Activated naive CD8-positive, alpha-beta T cell treated with anti-CD3 and anti-CD28 coated beads, Interleukin-2, amount 10 ng/mL, durations not matched to agents 7 days and 5 days (primary cell): ENCODE measurements at places on chromosomes 6 and 20.

DNA sequence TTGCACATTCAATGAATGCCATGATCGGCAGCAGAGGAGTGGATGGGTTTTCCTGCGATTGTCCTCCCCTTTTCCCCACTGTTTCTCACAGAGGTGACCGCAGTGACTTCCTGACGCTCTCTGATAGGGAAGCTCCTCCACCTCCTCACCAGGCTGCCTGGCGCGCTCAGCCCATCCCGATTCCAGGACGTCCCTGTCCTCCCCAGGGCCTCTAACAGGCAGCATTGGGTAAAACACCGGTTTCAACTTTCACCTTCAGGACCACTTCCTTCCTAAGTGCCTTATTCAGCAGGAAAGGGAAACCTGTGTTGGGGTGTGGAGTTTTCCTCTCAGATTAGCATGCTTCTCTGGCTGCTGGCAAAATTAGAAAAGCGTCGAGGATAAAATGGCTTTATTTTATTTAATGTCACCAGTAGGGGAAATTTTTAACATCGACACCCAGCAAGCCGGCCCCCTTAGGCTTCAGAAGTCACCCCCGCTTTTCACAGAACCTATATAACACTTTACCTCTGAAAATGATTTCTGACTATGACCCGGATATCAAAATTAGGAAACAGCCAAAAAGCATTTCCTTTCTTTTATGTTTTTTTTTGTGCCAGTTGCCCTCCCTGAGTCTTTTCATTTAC is 570.4 kb upstream of the GJE1 start:
- DNase-seq = peak; percentile 30

DNA sequence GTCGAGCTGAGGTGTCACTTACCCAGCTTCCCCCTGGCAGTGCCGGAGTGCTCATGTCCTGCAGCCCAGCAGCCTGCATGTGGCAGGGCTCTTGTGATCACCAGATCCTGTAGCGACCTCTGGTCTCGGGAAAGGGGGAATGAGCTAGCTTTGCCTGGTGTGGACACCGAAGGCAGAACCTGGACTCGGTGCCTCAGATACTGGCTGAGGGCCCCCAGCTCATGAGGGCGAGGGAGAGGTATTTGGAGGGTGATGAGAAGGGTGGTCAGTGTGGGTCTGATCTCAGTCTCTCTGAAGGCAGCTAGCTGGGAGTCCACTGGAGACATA is 26.3 kb downstream of the SUN5 start:
- no peak for DNase-seq

GRCh38 chr20:44074252-44075151 is 112.5 kb downstream of the JPH2 start:
- peak; percentile 26 for DNase-seq

GRCh38 chr6:41970436-41970846 is 28.8 kb upstream of the CCND3 start:
- no peak for DNase-seq

DNA sequence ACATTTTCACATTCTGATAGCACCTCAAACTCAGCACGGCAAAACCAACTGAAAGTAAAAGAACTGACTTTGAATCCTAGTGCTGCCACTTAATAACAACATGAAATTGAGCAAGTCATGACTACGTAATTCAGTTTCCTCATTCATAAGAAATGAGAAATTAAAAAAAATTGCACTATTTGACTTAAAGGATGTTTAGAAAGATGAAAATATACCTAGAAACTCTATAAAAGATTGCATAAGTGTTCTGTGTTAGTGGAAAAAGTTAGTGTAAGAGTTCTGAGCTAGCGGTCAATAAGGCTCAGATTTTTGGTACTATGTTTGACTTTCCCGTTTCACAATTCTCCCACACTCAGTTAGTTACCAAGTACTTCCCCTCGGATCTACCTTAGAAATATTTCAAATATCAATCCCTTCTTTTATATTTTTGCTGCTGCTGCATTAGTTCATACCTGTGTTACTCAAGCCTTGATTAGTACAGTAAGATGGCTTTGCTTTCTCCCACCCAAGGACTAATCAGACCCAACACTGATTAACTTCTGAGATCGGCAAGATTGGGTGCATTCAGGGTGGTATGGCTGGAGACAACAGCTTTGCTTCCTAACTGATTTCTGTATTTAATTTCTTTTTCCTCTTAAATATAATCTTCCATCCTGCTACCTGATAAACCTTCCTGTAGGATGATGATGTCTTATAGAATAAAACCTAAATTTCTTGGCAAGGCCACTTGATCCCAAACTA is 25.9 kb downstream of the ECHDC1 start:
- DNase-seq = no peak

GRCh38 chr6:170280689-170281045 is 10.2 kb downstream of the DLL1 start:
- DNase-seq = no peak

- no peak for DNase-seq
Measured at GRCh38 chr6:73079611-73079955, 145.7 kb downstream of the KHDC1L start.

- no peak for DNase-seq
Measured at GRCh38 chr6:39836606-39837005, 44.4 kb downstream of the DAAM2 start.

DNA sequence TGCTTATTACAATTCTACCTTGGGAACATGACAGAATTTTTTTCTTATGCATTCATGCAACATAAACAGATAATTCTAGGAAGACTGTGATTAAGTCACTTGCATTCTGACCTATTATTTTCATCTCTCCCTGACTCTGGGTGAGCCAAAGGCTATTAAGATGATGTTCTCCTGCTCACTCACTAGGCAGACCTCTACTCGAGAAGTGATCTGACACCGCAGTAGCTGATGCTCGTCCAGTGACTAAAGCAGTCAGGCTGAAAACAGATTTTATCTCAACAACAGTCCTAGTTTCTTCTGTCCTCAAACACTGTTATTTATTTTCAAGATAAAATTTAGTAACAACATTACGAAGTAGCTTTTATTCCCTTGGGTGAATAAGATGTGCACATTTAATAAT is 17.3 kb downstream of the NAA20 start:
- no peak for DNase-seq

DNA sequence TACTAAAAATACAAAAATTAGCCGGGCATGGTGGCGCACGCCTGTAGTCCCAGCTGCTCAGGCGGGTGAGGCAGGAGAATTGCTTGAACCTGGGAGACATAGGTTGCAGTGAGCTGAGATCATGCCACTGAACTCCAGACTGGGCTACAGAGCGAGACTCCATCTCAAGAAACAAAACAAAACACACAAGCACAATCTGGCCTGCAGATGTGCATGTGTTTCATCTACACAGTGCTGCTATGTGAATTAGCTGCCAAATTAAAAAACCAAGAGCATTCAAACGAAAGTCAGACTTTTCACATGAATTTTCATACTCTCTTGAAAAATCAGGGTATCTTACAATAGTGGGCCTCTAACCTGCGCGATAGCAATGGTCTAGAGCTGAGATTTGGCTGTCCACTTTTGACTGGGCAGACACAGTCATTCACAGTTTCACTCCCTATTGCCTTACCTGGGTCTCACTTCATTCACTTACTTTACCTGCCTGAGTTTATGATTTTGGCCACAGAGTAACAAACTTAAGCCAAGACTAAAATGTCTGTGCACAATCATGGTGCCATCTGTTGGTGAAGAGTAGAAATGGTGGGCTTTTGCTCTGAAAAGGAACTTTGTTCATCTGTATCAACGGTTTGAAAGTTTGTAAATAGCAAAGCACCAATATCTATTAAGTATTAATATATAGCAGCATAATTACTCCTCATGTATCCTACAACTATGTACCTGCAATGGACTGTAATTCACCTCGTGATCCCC is 138.5 kb upstream of the UST start:
- DNase-seq = no peak

DNA sequence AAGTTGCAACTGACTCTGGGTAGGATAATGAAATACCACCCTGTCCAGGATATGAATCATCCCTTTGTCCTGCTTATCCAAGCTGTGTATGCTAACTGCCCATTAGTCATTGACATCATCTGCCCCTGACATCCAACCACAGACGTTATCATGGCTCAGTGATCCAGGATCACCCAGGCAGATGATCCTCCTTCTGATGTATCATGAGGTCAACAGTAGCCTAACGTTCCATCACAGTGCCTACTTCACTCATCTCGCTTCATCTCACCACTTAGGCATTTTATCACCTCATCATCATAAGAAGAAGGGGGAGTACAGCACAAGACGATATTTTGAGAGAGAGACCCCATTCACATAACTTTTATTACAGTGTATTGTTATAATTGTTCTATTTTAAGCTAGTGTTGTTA is 13.4 kb upstream of the BTN3A2 start:
- DNase-seq = no peak

DNA sequence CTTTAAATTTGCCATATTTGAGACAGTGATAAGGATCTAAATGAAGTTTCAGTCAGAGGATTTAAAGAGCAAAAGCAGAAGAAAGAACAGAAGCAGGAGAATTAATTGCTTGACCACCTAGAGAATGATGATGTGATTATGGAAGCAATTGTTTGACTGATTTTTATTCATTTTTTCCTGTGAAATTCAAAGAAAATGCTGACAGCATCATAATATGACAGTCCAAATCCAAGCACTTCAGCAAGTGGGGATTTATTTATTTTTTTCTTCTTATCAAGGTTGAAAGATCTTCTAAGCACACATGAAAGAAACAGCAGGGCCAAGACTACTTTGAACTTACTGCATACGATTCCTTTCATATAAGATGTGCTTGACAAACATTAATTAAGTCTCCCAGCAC is 125.2 kb downstream of the BMP2 start:
- DNase-seq = no peak

DNA sequence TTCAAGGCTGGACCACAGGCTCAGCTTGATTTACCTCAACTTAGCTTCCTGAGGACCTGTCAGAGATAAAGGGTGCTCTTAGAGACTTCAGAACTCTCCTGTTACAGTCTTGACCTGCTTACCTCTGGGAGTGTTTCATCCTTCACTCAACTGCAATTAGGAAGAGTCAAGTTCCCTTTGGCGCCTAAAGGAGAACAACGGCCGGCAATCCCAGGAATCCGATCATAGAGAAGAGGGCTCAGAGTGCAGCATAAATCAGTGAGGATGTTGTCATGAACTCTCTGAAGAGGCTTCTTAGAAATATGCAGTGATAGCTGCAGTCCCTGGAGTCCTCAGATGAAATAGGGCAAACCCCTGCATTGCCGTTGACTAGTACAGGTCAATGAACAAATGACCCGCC is 36.4 kb downstream of the LYRM2 start:
- no peak for DNase-seq

DNA sequence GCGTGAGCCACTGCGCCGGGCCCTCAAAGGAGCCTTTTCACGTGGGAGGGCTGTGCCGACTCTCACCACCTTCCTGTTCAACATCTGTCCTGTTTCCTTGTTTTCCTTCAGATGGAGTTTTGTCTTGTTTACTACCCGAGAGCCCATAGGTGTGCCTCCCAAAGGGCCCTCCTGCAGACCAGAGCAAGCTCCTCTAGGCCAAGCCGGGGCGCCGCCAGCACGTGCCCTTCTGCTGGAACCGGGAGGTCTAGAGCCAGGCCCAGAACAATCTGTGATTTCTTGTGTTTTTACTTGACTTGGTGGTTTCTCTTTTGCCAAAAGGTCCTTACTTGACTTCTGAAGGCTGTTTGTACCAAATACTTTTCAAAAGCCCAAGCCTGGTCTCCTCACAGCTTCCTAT is 8.0 kb upstream of the DNAJC5 start:
- no peak for DNase-seq

DNA sequence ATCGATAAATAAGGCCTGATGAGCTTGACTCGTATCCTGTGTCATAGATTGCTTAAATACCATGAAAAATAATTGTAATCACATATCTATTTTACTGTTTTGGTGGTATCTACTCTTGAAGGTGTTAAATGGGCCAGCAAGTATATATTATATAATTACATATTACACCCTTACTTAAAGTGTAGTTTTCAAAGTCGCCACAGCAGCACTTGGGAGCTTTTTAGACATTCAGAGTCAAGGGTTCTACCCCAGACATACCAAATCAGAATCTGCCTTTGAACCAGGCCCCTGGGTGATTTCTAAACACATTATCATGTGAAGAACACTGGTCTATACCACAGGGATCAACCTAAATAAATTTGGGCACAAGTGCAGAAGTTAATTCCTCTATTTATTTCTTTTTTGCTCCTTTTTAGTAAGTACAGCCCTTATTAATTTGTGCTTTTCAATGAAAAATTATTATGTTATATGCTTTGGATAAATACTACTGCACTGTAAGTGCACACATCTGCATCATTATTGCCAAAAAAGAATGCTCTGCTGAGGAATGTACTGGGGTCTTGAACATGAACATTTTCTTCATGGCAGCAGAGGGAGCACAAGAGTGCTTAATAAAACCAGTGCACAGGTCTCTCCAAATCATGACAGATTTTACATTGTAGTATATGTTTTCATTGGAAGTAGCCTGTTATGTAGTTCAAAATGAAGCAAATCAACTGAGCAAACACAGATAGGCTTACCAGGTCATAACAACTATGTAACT is 3.1 kb upstream of the ATXN1 start:
- DNase-seq = no peak

DNA sequence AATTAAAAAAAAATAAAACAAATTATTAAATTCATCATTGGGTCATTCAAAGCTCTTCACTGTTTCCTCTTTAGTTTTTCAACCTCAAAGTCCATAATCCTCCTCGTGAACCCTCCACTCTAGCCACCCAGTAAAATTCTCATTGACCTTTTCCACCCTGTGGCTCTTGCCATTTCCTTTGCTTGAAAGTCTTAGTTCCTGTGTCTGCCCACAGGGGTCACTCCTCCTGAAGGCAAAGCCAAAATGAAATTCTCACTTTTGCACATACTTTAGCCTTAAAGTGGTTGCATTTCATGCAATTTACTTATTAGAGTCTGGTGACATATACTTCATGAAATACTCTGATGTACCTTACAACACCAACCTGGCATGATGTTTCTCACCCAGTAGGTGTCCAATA is 263.7 kb downstream of the BMP2 start:
- no peak for DNase-seq

DNA sequence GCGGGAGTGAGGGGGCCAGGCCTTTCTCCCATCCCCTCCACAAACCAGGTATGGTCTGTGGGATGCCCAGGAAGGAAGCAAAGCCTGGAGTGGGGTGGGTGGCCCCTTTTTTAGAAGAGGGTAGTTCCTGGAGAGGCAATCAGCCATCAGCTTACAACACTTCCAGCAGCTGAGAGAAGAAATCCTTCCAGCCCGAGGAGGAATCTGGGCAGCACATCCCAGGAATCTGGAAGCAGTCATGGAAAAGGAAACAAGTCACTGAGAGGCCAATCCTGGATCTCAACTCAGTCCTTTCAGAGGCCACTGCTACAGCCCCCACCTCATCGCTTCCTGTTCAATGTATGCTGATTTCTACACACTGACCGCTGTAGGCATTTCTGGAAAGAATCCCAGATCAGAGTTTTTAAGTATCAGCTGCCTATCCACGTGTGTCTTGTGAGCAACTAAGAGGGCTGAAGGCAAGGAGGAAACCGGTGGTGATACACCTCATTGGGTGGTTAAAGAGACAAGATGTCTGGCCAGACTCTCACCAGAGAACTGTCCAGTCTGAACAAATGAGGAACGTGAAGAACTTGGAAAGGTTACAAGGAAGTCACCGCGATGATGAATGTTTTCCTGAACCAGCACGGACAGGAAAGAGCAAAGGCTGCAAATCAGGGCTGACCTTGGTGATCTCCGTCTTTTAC is 92.9 kb upstream of the SHLD1 start:
- no peak for DNase-seq

GRCh38 chr20:17650301-17651128 is 31.5 kb downstream of the RRBP1 start:
- peak; percentile 9 for DNase-seq

- DNase-seq = no peak
Measured at GRCh38 chr6:15443119-15443830, 197.4 kb downstream of the JARID2 start.
